Upper lobe of left lung (tissue), 6 donors: ENCODE measurements at places on chromosomes 5 and 9. TPM values are rescaled to one million over a fixed set of nuclear protein-coding genes. Genes with fewer than 3 reads are reported as not detected.

DNA sequence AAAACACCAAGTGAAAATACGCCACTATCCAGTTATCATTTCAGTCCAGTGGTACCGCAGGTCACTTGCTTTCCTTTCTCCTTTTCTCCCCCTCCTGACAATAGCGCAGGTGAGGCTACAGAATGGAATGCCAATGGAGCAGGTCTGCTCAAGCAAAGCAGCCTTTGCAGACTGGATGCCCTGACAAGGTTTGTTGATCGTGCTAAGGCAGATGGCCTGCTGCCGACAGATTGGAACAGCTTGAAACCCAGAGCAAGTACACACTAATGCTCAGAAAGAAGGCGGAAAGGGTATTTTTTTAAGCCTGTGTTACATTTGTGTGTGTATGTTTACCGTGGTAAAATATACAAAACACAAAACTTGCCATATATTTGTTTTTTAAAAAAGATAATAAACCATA, 19.4 kb downstream of the SPACA9 start:
- no peak overlapping the region for H3K4me3 ChIP-seq
- H3K27ac ChIP-seq, result no peak overlapping the region
- H3K4me1 ChIP-seq, result peaks cover 20% of the 10 kb centered on the region
- H3K36me3 ChIP-seq, result peaks cover 59% of the 10 kb centered on the region
- H3K27me3 ChIP-seq, result no peaks in the 10 kb centered on the region

Gene LRRTM2
- 0.24 TPM for total RNA-seq

GRCh38 chr5:144187699-144188294, 17.1 kb downstream of the KCTD16 start:
- H3K4me3 ChIP-seq, result no peak overlapping the region
- no peaks in the 10 kb centered on the region for H3K27me3 ChIP-seq
- H3K27ac ChIP-seq, result peak overlapping the region; percentile 62
- peaks cover 33% of the 10 kb centered on the region for H3K4me1 ChIP-seq
- DNase-seq, result peak; percentile 73

Gene CPLANE1
- total RNA-seq, result 57.6 TPM

Gene C7
- total RNA-seq, result 183 TPM
